Psoas muscle (tissue), 8 donors: ENCODE measurements at places on chromosomes 6 and 20.

- H3K27ac ChIP-seq: no peak overlapping the region
- H3K36me3 ChIP-seq: no peaks in the 10 kb centered on the region
- H3K27me3 ChIP-seq: no peaks in the 10 kb centered on the region
- no peaks in the 10 kb centered on the region for H3K4me1 ChIP-seq
- DNase-seq: no peak
Measured at GRCh38 chr6:84549917-84550316, 214.5 kb downstream of the TBX18 start.

GRCh38 chr6:30876039-30876730 is 8.1 kb upstream of the DDR1 start:
- peaks cover 28% of the 10 kb centered on the region for H3K4me1 ChIP-seq
- no peak for DNase-seq
- no peaks in the 10 kb centered on the region for H3K36me3 ChIP-seq
- H3K27ac ChIP-seq: peak overlapping the region; percentile 89
- no peak overlapping the region for H3K4me3 ChIP-seq

GRCh38 chr6:108805611-108806167 is 42.5 kb upstream of the ARMC2 start:
- H3K36me3 ChIP-seq: no peaks in the 10 kb centered on the region
- H3K27ac ChIP-seq: no peak overlapping the region
- H3K27me3 ChIP-seq: no peaks in the 10 kb centered on the region
- no peak for DNase-seq
- H3K4me1 ChIP-seq: peaks cover 26% of the 10 kb centered on the region

DNA sequence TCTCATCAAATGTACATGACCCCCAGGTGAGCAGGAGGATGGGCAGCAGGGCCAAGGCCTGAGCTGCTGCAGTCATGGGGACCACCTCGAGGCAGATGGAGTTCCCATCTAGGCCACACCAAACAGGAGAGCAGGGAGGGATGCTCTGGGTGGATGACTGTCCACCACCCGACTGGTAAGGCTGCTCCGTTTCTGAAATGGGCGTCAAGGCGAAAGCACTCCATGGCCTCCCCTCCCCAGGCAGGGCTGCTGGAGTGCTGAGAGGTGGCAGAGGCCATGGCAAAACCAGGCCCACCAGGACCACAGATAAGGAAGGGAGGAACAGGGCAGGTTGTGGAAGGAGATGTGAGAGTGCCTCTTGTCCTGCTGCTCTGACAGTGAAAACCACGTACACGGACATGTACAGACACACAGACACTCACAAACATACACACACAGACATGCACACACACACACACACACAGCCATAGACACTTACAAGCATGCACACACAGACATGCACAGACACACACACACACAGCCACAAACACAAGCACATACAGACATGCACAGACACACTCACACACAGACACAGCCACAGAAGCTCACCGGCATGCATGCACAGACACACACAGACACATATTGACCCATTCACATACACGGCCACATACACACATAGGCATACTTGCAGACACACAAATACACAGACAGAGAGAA is 93.2 kb downstream of the PSMG4 start:
- peak overlapping the region; percentile 31 for H3K27ac ChIP-seq
- peaks cover 44% of the 10 kb centered on the region for H3K4me1 ChIP-seq
- no peaks in the 10 kb centered on the region for H3K27me3 ChIP-seq
- DNase-seq: no peak

DNA sequence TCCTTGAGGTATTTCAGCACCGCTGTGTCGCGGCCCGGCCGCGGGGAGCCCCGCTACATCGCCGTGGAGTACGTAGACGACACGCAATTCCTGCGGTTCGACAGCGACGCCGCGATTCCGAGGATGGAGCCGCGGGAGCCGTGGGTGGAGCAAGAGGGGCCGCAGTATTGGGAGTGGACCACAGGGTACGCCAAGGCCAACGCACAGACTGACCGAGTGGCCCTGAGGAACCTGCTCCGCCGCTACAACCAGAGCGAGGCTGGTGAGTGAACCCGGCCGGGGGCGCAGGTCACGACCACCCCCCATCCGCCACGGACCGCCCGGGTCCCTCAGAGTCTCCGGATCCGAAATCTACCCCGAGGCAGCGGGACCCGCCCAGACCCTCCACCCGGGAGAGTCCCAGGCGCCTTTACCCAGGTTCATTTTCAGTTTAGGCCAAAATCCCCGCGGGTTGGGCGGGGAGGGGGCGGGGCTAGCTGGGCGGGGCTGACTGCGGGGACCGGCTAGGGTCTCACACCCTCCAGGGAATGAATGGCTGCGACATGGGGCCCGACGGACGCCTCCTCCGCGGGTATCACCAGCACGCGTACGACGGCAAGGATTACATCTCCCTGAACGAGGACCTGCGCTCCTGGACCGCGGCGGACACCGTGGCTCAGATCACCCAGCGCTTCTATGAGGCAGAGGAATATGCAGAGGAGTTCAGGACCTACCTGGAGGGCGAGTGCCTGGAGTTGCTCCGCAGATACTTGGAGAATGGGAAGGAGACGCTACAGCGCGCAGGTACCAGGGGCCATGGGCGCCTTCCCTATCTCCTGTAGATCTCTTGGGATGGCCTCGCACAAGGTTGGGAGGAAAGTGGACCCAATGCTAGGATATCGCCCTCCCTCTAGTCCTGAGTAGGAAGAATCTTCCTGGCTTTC is 693 bp downstream of the HLA-F start:
- no peaks in the 10 kb centered on the region for H3K36me3 ChIP-seq
- H3K27me3 ChIP-seq: no peaks in the 10 kb centered on the region
- DNase-seq: peak; percentile 58
- H3K4me3 ChIP-seq: peak overlapping the region; percentile 82
- no peaks in the 10 kb centered on the region for H3K4me1 ChIP-seq

DNA sequence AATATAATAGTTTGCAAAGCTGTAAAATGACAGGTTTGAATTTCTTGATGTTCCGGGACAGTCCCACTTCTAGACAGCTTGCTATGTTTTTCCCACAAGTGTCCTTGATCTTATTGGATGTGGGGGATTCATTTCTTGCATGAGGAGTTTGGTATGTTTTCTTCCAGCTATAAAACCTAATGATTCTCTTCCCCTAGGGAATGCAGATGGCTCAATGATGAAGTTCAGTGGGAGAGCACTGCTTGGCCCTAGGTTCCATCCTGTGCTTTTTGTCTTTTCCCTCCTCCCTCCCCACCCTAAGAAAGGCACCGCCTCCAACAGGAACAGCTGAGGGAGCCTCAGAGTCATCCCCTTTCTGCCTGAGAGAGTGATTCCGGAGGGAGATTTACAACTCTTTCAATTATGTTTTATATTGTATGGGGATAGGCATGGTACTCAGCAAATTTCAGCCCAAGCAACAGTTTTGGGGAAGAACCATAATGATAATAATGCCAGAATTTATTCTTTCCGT is 149.2 kb downstream of the PHACTR1 start:
- no peak overlapping the region for H3K4me3 ChIP-seq
- no peaks in the 10 kb centered on the region for H3K36me3 ChIP-seq
- H3K27ac ChIP-seq: no peak overlapping the region
- peaks cover 14% of the 10 kb centered on the region for H3K27me3 ChIP-seq

- no peak overlapping the region for H3K27ac ChIP-seq
- no peak for DNase-seq
- no peak overlapping the region for H3K4me3 ChIP-seq
- no peaks in the 10 kb centered on the region for H3K36me3 ChIP-seq
- H3K27me3 ChIP-seq: no peaks in the 10 kb centered on the region
Measured at GRCh38 chr20:43901296-43901695, 13.4 kb upstream of the TOX2 start.

DNA sequence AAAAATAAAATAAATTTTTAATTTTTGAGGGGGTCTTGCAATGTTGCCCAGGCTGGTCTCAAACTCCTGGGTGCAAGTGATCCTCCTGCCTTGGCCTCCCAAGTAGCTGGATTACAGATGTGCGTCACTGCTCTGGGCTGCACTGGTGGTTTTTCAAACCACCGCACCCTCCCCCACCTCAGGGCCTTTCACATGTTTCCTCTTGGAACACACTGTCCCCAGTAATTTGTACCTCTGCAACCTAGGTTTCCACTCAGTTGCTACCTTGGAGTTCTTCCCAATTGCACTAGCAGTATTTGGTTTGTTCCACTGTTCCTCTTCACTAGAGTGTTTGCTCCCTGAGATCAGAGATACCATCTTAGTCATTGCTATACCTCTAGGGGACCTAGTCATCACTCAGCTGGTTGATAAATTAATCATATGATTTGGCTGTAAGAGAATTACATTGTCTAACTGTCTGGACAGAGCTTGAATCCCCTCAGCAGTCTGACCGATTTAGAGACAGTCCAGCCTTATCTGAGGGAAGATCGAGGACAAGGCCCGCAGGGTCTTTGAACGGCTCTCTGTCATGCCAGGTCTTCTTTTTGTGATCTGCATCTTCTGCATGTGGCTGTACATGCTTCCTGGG is 32.0 kb downstream of the CEP43 start:
- no peaks in the 10 kb centered on the region for H3K27me3 ChIP-seq
- H3K4me1 ChIP-seq: no peaks in the 10 kb centered on the region
- H3K36me3 ChIP-seq: peaks cover 91% of the 10 kb centered on the region
- H3K27ac ChIP-seq: no peak overlapping the region

GRCh38 chr6:50143011-50143719 is 93.4 kb upstream of the DEFB112 start:
- no peak for DNase-seq
- no peaks in the 10 kb centered on the region for H3K4me1 ChIP-seq
- no peak overlapping the region for H3K4me3 ChIP-seq
- no peak overlapping the region for H3K27ac ChIP-seq
- H3K27me3 ChIP-seq: no peaks in the 10 kb centered on the region

GRCh38 chr6:161417717-161418462 is 144.0 kb upstream of the AGPAT4 start:
- peak; percentile 61 for DNase-seq
- H3K27ac ChIP-seq: peak overlapping the region; percentile 84
- H3K4me3 ChIP-seq: no peak overlapping the region

- no peaks in the 10 kb centered on the region for H3K27me3 ChIP-seq
- no peak overlapping the region for H3K4me3 ChIP-seq
- no peak for DNase-seq
- peaks cover 27% of the 10 kb centered on the region for H3K36me3 ChIP-seq
- no peak overlapping the region for H3K27ac ChIP-seq
Measured at GRCh38 chr6:136897071-136897470, 25.0 kb upstream of the SLC35D3 start.

- H3K4me1 ChIP-seq: no peaks in the 10 kb centered on the region
- H3K27me3 ChIP-seq: no peaks in the 10 kb centered on the region
- no peak overlapping the region for H3K4me3 ChIP-seq
- H3K36me3 ChIP-seq: no peaks in the 10 kb centered on the region
- DNase-seq: no peak
Measured at GRCh38 chr6:42316981-42317380, 99.3 kb upstream of the MRPS10 start.

- H3K27me3 ChIP-seq: no peaks in the 10 kb centered on the region
- no peaks in the 10 kb centered on the region for H3K4me1 ChIP-seq
- H3K27ac ChIP-seq: no peak overlapping the region
- no peaks in the 10 kb centered on the region for H3K36me3 ChIP-seq
Measured at GRCh38 chr20:49452011-49452482, 30.4 kb downstream of the KCNB1 start.

GRCh38 chr6:144660561-144661115 is 375.5 kb downstream of the UTRN start:
- no peak for DNase-seq
- H3K27me3 ChIP-seq: no peaks in the 10 kb centered on the region
- H3K4me3 ChIP-seq: no peak overlapping the region
- H3K36me3 ChIP-seq: no peaks in the 10 kb centered on the region
- H3K27ac ChIP-seq: no peak overlapping the region

DNA sequence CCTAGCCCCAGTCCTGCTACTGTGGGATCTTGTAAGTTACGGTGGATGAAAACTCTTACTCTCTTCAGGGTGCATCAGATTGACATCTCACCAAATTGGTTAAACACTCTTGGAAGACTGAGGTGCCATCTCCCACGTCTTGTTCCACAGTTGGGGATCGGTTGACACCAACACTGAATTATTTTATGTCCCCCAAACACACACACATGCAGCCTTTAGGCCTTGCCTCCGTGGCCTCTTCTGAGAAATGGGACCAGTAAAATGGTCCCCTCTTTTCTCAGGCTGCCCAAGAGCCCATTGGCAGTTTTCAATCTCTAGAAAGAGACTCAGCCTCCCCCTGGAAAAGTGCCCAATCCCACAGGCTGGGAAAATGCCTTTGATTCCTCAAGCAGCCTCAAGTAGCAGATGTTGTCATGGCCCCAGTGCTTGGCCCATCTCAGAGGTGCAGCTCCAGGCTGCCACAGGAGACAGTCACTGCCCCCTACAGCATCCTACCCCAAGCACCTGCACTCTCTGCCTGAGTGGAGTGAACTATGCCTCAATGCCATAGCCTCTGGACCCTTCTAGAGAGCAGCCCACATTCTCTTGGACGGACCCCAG is 163.9 kb downstream of the ANKRD60 start:
- no peak for DNase-seq
- H3K36me3 ChIP-seq: no peaks in the 10 kb centered on the region
- H3K4me3 ChIP-seq: no peak overlapping the region
- no peaks in the 10 kb centered on the region for H3K27me3 ChIP-seq
- H3K27ac ChIP-seq: no peak overlapping the region
- no peaks in the 10 kb centered on the region for H3K4me1 ChIP-seq
